ENCODE measurements at places on chromosomes 16 and 17. TPM values are rescaled to one million over a fixed set of nuclear protein-coding genes. Genes with fewer than 3 reads are reported as not detected.

CSH1 gene
- total RNA-seq: not detected

TIGD7 gene
- total RNA-seq: 7.9 TPM

CCL2 gene
- 7.1 TPM for total RNA-seq

CCL1 gene
- total RNA-seq: not detected

PRRT2 gene
- total RNA-seq: 3.6 TPM

AATK gene
- total RNA-seq: 17.1 TPM

CYBA gene
- 46.5 TPM for total RNA-seq

ABCC3 gene
- 1.9 TPM for total RNA-seq

FAM171A2 gene
- total RNA-seq: 2.0 TPM

TEX14 gene
- total RNA-seq: 0.19 TPM

SPATA22 gene
- 0.39 TPM for total RNA-seq

NUPR1 gene
- total RNA-seq: 66.1 TPM

PRSS53 gene
- 1.3 TPM for total RNA-seq

KLHL10 gene
- 3.0 TPM for total RNA-seq

SRRM2 gene
- 325 TPM for total RNA-seq

DNAH9 gene
- total RNA-seq: 0.92 TPM

MYH13 gene
- total RNA-seq: not detected

GRB7 gene
- 0.78 TPM for total RNA-seq

OTOP2 gene
- total RNA-seq: not detected

CTRB2 gene
- total RNA-seq: not detected

INO80E gene
- 58.1 TPM for total RNA-seq

AGRP gene
- not detected for total RNA-seq

VAT1 gene
- total RNA-seq: 112 TPM

MLST8 gene
- total RNA-seq: 23.7 TPM

CCP110 gene
- 15.4 TPM for total RNA-seq

GHDC gene
- total RNA-seq: 20.9 TPM

EXOC3L1 gene
- total RNA-seq: 1.8 TPM

SEPTIN1 gene
- total RNA-seq: 2.5 TPM

NFE2L1 gene
- 257 TPM for total RNA-seq

ENPP7 gene
- not detected for total RNA-seq

KCNJ18 gene
- total RNA-seq: not detected

NEUROD2 gene
- not detected for total RNA-seq

PYY gene
- not detected for total RNA-seq

SLC5A11 gene
- total RNA-seq: not detected

SRR gene
- total RNA-seq: 14.5 TPM

DPEP3 gene
- total RNA-seq: 0.17 TPM

ABCC11 gene
- not detected for total RNA-seq

C17orf100 gene
- 1.5 TPM for total RNA-seq

OR3A3 gene
- not detected for total RNA-seq

KRT39 gene
- total RNA-seq: not detected

TMC8 gene
- total RNA-seq: 3.3 TPM

CACNG3 gene
- not detected for total RNA-seq

GP2 gene
- not detected for total RNA-seq

SCRN2 gene
- 25.9 TPM for total RNA-seq

TMEM208 gene
- 22.4 TPM for total RNA-seq

SRCIN1 gene
- total RNA-seq: 2.2 TPM

SP6 gene
- 0.33 TPM for total RNA-seq

NACA2 gene
- total RNA-seq: not detected

HBA1 gene
- 72.4 TPM for total RNA-seq

RPUSD1 gene
- total RNA-seq: 19.9 TPM

CHMP1A gene
- total RNA-seq: 82.7 TPM

HP gene
- total RNA-seq: 6.1 TPM

DHRS7C gene
- total RNA-seq: not detected

ADAM11 gene
- 0.50 TPM for total RNA-seq

ARSG gene
- 3.6 TPM for total RNA-seq

Measured in esophagus muscularis mucosa (tissue), 4 donors.